ENCODE measurements at places on chromosomes 6 and 20.

DNA sequence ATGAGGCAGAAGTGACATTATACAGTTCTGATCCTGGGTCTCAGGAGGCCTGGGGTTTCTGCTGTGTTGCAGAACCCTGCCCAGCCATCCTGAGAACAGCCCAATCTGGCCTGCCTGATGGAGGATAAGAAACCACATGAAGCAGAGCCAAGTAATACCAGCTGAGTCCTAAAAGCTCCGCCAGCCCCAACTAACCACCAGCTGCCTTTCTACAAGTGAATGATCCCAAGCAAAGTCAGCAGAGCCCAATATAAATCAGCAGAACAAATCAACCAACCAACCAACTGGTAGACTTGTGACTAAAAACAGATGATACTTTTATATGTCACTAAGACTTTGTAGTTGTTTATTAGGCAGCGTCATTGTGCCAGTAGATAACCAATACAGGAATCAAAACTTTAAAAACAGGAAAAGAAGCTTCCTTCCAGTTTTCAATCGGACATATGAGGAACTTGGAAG is 52.1 kb downstream of the SNX5 start:
- DNase-seq, result peak; percentile 34

DNA sequence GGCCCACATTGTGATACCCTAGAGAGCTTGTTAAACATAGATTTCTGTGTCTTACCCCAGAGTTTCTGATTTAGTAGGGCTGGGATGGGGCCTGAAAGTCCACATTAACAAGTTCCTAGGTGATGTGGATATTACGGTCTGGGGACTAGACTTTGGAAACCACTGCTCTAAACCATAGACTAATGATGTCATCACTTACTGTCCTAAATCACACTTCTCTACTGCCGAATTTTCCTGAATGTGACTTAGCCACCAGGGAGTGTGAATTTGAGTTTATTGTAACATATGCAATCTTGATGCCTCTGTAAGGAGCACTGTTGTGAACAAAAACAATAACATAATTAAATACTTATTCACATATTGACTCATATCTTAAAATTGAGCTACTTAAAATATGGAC is 165.6 kb downstream of the BTBD3 start:
- DNase-seq, result no peak

GRCh38 chr6:55917751-55918415 is 42.5 kb upstream of the BMP5 start:
- DNase-seq, result no peak

- DNase-seq, result no peak
These were observed 37.3 kb downstream of the SH3BGRL2 start for GRCh38 chr6:79668381-79668780.

- DNase-seq, result no peak
These were observed 195.2 kb downstream of the LY86 start for GRCh38 chr6:6783721-6784120.

- peak; percentile 62 for DNase-seq
These were observed 27.4 kb upstream of the IGF2R start for GRCh38 chr6:159941286-159942113.

GRCh38 chr20:59821788-59822187 is 111.6 kb downstream of the SYCP2 start:
- DNase-seq, result no peak

- no peak for DNase-seq
These were observed 22.5 kb upstream of the IYD start for GRCh38 chr6:150346346-150346745.

DNA sequence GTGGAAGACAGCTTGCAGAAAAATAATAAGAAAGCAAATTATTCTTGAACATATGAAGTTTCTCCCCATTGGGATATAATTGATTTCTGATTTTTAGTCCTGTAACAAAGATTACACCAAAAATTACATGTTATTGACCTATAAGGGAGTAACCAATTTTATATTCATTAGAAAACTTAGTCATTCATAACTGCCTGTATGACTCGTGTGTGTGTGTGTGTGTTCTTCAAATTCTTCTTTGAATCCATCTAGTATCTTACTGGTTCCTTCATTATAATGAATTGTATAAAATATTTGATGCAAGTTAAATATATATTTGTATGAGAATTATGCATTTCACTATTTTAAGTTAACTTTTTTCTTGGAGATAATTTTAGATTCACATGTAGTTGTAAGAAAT is 310.4 kb downstream of the HAO1 start:
- DNase-seq, result no peak

DNA sequence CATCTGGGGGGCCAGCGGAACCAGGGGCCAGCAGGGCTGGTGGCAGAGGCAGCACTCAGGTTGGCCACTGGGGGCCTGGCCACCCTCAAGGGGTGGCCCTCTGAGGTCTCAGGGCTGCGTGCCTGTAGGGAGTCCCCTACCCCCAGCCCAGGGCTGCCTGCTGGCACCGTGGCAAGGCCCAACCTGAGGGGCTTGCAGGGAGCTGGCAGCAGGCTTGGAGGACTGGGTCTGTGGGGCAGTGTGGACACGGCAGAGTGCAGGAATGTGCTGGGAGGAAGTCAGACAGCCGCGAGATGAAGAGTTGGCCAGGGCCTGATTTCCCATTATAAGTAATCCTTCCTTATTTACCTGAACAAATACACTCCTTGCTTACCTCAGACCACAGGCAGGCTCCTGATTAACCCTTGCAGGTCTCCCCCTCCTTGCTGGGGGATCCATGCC is at the start of gene SPDEF:
TSS of gene SPDEF (minus strand) at position 299 of the 441 bp plus-strand sequence. CDS start 11,874 bp downstream, outside the sequence.
- no peak for DNase-seq

- peak; percentile 68 for DNase-seq
These were observed 587 bp downstream of the IP6K3 start for GRCh38 chr6:33746036-33746600.

- no peak for DNase-seq
These were observed 303.4 kb downstream of the THBS2 start for GRCh38 chr6:168949981-168950857.

DNA sequence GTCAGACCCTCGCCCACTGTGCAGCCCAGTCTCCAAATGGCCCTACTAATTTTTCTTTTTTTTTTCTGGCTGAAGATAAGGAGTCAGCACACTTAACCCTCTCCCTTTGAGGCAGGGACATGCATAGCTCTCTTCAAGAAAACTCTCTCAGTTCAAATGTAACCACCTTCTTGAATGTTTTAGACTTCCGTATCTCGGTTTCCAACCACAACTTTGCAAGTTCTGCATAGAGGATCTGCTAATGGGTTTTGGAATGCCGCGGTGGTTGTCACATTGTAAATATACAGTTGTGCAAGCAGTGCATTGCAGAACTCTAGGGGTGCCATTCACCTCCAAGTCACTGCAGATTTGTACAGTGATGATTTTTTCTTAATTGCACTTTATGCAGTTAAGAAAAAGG is 59.4 kb upstream of the SLC35B3 start:
- DNase-seq, result no peak

DNA sequence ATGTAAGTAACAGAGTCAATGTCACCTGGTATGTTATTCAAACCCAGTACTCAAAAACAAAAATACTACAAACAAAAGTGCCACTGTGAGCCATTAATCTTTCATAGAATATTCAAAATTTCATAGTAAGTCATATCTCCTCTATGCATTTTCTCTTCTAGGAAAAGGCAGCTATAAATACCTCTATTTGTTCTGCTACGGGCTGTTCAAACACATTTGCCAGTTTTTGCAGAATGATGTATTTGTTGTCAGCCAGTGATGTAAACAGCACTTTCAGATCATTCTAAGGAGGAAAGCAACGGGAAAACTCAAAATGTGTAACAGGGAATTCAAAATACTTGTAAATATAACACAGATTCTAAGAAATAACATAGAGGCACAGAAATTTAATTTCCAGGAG is 388.2 kb downstream of the SYNE1 start:
- DNase-seq, result peak; percentile 61

GRCh38 chr6:11039040-11039439 is 5.1 kb downstream of the ELOVL2 start:
- DNase-seq, result no peak

- DNase-seq, result no peak
These were observed 175.8 kb downstream of the ISM1 start for GRCh38 chr20:13396826-13397225.

GRCh38 chr6:157879034-157879872 is 56.2 kb downstream of the SNX9 start:
- DNase-seq, result no peak

- no peak for DNase-seq
These were observed 69.1 kb upstream of the FLRT3 start for GRCh38 chr20:14406495-14406894.

DNA sequence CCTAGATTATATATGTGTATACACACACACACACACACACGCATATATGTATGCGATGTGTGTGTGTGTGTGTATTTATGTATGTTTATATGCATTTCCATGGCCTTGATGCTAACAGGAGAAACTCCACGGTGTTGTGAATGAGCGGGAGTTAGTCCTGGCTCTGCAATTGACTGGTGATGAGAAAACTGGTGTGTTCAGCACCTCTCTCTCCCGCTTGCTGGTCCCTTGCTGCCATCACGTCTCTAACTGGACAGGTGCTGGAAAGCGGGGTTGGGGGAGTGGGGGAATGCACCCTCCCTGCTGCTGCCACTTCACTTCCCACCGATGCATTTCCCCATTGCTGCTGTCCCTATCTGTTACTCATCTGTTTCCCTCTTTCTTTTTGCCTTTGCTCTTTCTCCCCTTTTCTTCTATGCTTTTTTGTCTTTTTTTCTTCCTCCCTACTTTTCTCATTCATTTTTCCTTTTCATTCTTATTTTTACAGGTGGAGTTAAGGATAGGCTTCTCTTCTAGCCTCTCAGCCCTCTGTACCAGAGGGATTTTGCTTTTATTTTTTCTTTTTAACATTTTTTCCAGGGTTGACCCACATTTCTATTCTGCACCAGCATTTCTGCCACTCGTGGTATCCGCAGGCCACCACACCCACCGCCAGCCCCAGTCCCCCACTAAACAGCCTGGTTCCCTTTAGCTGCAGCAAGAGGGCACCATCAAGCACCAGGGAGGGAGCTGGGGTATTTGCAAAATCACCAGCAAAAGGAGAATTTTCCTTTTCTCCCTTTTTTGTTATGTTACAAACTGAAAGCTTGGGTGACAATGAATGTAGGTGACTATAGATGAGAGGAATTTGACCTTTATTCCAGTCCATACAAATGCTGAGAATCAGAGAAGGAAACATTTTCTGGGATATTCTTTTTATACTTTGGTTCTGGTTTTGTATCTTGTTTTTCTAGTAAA is 115.6 kb downstream of the TCP11 start:
- peak; percentile 56 for DNase-seq

DNA sequence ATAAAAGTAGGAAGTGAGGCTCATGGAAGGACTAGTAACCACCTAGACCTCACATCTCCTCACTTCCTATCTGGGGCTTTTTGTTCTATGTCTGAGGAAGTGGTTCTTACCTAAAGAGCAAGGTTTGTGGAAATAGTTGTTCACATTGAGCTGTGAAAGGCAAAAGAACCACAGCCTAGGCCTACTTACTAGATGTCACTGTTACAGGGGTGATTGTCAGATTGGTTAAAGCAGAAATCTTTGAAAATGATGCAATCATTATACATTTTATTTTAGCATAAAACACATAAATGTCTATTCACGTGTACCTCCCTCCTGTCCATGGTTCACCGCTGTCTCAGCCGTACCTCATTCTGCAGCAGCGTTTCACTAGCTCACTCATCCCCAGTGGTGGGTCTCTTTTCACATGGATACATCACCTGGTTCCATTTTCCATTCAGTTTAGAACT is 268.8 kb downstream of the TMEM242 start:
- no peak for DNase-seq
